NCI-H1105 (cell line): ENCODE measurements at places on chromosomes 2 and 18.

DNA sequence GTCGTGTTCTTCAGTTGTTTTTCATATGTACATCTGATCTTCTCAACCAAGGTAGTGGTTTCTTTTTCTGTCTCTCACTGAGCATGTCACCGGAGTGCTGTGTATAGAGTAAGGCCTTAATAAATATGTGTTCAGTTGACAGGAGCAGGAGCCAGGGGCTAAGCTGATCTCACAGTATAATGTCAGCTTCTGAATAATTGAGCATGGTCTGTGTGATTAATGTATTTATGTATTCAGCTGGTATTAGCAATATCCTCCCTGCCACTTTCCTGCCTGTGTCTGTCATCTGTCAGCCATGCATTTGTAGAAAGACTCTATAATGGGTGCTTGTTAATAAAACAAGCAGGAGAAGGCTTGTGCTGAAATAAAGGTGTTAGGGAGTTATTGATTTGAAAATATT lies 198.9 kb downstream of the ADCYAP1 start:
- DNase-seq: no peak

- DNase-seq: no peak
Observed at GRCh38 chr18:36176711-36177110, 10.6 kb upstream of the MOCOS start.

GRCh38 chr18:3923750-3924149 lies 473.8 kb downstream of the TGIF1 start:
- DNase-seq: no peak

DNA sequence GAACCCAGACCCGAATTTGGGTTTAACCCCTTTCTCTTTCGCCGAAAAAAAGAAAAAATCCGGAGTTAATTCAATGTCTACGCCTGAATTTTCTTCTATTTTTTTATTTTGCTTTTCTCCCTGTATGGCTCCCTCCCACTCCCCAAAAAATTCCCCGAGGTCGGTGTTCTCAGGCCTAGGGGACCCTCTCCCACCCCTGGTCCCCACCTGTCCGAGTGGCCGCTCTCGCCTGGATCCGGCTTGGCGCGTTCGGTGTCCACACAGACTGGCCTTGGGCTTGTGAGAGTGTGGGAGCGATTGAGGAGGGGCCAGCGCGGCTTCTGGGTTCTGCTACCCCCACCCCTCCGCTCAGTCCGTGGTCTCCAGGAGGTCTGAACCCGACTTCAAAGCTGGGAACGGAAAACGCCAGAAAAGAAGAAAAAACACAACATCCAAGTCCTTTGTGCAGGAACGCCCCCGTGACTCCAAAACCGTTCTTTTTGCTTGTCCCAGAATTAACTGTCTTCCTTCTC lies 5.7 kb upstream of the EN1 start:
- DNase-seq: no peak

- DNase-seq: peak; percentile 36
Observed at GRCh38 chr18:47931718-47932103, 1.3 kb upstream of the SMAD2 start.

- DNase-seq: no peak
Observed at GRCh38 chr2:105256431-105257047, 15.0 kb downstream of the GPR45 start.

DNA sequence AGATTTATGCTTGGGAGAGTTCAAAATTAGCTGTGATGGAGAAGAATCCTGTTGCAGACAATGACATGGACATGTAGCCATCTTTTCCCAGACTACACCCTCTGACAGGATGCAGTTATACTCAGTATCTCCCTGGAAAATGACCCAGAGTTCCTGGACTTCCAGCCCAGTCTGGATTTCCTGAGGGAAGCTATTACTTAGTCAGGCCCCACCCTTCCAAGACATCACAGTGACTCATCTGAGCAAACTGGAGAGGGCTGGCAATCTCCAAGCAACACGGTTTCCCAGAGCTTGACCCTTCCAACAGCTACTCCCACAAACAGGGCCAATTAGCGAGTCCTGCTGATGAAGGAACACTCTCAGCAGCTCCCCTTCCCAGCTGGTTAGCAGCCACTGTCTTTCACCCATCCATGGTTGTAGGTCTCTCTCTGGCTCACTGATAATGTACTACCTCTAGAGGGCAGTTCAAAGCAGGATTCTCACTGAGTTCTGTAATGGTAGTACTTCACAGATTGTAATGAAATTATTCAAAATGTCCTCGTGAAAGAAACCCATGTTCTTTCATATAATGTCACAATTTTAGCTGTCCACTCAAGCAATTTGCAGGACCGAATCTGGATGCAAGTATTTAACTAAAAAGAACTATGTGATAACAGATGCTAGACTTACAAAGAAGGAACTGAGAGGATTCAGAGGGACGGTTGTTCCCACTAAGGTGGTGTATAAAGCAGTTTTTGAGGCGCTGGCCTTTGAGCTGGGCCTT lies 110.2 kb downstream of the MDH1 start:
- no peak for DNase-seq

DNA sequence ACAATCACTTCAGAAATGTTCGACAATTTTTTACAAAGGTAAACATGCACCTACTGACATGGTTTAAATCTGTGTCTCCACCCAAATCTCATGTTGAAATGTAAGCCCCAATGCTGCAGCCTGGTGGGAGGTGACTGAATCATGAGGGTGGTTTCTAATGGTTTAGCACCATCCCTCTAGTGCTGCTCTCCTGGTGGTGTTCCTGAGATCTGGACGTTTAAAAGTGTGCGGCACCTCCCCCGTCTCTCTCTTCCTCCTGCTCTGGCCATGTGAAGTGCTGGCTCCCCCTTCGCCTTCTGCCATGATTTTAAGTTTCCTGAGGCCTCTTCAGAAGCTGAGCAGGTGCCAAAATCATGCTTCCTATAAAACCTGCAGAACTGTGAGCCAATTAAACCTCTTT lies 28.3 kb downstream of the MAP3K2 start:
- no peak for DNase-seq

- no peak for DNase-seq
Observed at GRCh38 chr2:175445281-175445680, 263.8 kb upstream of the ATP5MC3 start.

DNA sequence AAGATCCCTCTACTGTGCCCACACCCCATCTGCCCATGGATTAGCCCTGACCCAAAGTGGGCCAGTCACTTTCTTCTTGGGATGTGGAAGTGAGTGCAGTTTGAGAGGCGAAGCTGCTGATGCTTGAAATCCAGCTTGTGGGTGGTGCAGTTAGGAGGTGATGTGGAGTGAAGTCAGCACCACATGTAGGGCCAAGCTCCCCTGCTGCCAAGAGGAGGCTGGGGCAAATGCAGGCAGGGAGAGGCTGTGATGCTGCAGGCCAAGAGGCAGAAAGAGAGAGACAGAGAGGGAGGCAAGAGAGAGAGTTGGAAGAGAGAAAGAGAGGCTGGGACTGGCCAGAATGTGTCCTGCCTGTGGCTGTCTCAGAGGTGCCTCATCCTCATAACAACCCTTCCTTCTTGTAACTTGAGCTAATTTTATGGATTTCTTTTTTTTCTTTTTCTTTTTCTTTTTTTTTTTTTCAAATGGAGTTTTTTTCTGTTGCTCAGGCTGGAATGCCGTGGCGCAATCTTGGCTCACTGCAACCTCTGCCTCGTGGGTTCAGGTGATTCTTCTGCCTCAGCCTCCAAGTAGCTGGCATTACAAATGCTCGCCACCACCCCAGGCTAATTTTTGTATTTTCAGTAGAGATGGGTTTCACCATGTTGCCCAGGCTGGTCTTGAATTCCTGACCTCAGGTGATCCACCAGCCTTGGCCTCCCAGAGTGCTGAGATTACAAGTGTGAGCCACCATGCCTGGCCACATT lies 35.3 kb upstream of the CAB39 start:
- no peak for DNase-seq

- no peak for DNase-seq
Observed at GRCh38 chr2:50863218-50863617, 168.7 kb downstream of the NRXN1 start.

- DNase-seq: no peak
Observed at GRCh38 chr2:56224316-56224715, 40.5 kb downstream of the CCDC85A start.

- DNase-seq: no peak
Observed at GRCh38 chr18:37383036-37383785, 182.4 kb downstream of the CELF4 start.

- no peak for DNase-seq
Observed at GRCh38 chr18:60875957-60876507, 457.2 kb upstream of the CDH20 start.

- no peak for DNase-seq
Observed at GRCh38 chr2:71067567-71068217, 756 bp upstream of the NAGK start.

GRCh38 chr18:6543330-6543908 lies 128.7 kb upstream of the L3MBTL4 start:
- peak; percentile 23 for DNase-seq

DNA sequence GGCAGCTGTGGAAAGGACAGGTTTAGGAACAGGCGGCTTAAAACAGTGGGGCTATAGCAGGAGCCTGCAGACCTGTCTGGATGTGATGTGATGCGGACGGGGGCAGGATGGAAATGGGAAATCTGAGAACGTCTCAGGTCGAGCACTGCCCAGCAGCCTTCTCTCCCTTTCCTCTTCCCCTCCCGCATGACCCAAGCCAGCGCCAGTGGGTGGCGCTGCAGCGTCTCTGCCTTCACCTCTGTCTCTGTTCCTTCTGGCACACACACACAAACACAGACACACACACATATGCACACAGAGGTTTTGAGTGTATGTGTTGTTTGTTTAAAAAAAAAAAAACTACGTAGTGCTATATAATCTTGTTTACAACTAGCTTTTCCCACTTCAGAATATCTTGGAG lies 82.0 kb upstream of the SLC66A3 start:
- DNase-seq: no peak

GRCh38 chr2:177467646-177468045 lies 75.1 kb downstream of the AGPS start:
- DNase-seq: no peak

DNA sequence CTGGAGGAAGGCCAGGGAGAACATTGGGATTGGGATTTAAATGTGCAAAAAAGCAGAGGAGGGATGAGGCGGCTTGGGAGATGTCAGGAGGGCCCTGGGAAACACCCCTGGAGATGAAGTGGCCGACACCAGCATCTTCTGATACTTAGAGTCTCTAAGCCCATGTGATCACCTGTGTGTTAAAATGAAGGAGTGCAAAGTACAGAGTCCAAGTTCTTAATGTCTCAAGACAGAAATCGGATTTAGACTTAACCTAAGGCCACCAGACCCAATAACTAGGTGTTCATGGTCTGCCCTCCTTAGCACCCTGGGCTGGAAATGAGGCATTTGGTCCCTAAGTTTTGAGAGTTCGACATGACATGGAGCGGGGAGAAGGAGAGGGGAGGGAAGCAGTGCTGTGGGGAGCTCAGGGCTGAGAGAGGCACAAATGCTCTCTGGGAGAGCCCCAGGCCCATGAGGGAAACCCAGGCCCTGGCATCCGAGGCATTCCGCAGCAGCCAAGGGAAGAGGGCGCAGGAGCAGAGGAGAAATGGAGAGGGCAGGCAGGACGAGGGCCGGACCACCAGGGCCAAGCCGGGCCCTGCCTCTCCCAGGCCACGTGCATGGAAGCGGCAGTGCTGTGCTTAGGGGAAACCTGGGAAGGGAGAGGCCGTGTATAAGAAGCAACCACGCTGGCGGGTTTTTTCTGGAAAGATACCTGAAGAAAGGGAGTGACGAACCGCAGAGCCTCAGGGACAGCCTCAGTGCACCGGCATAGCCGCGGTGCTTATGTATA lies 63.3 kb downstream of the SFXN5 start:
- no peak for DNase-seq

- DNase-seq: no peak
Observed at GRCh38 chr2:15945909-15946705, 5.8 kb downstream of the MYCN start.

DNA sequence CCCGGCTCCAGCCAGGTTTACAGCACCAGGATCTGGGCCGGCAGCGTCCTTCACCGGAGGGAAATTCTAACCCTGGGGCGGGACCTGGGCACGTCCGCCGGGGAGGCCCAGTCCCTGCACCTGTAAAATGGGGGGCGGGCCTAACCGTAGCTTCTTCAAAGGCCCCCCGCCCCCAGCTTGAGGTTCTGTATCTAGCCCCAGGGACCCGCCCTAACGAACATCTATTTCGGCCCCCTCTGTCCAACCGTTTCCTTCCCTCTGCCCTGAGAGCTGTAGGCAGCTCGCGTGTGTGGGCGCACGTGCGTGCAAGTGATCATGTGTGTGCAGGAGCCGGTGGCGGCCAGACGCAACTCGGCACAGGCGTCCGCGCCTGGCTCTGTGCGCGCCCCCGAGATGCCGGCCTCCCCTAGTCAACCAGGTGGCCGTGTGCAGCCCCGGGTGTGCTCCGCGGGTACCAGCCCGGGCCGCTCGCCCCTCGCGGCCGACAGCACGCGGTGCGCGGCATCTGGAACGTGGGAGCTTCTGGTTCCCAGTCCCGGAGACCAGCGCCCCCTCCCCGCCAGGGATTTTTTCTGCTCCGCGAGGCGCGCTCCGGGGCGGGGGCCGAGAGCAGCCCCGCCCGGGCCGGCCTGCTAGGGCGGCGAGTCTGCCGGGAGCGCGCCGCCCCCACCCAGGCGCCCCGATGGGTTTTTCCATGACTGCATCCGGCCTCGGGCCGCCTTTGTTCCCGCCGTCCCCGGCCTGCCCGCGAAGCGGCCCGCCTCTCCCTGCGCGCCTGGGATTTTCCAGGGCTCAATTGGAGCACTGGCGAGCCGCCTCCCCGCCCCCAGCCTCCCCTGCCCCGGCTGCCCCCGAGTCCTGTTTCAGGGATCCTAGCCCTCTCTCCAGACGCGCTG lies 21.2 kb downstream of the TEX44 start:
- no peak for DNase-seq

- no peak for DNase-seq
Observed at GRCh38 chr2:37084797-37085196, 479 bp downstream of the GPATCH11 start.
